Adipocyte (in vitro differentiated cells): ENCODE measurements at places on chromosomes 7 and 10.

GRCh38 chr10:100485801-100486495, 23.1 kb downstream of the WNT8B start:
- DNase-seq = no peak

- peak; percentile 5 for DNase-seq
Measured at GRCh38 chr10:78777466-78777865, 291.3 kb upstream of the ZMIZ1 start.

GRCh38 chr10:8073691-8074416, 19.4 kb downstream of the GATA3 start:
- DNase-seq = no peak

GRCh38 chr7:68676813-68677535, 921.3 kb upstream of the AUTS2 start:
- no peak for DNase-seq

DNA sequence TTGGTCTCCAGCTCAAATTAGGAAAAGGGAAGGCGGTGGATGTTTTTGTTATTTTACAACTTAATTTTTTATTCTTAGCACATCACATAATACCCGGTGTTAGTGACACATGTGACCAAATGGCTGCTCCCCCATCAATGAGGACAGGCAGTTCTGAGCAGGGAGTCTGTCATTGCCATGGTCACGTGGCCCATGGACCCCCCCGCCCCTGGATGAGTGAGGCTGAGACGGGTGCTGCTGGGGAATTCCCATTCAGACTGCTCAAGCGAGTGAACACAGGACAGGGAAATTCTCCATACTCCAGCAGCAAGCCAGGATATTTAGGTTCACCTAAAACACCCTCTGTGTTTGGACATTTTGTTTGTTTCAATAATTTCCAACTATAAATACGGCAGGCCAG, 34.7 kb upstream of the SLC35B4 start:
- DNase-seq = no peak

- DNase-seq = no peak
Measured at GRCh38 chr7:134809616-134810015, 30.2 kb downstream of the CALD1 start.

- DNase-seq = peak; percentile 30
Measured at GRCh38 chr10:76209135-76209534, 777.7 kb downstream of the LRMDA start.

GRCh38 chr10:60488111-60488669, 98.5 kb upstream of the ANK3 start:
- DNase-seq = no peak

GRCh38 chr10:17655567-17656146, 11.7 kb downstream of the STAM start:
- DNase-seq = no peak

DNA sequence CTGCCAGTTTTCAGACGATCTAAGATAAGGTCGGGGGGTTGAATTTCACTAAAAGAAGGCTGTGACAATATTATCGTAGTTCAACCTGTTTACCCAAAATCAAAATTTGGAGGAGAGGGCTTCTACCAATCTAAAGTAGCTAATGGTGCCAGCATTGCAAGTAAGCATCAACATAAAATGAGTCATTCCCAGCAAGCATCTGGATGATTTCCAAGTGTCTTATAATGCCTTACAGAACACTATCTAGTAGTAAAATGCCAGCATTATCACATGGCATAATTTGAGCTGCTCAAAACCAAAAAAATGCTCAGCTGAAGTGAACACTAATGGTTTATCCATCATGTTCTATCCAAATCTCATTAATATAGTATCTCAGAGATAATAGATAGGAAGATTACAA, 1193.9 kb downstream of the DNAJB9 start:
- no peak for DNase-seq

DNA sequence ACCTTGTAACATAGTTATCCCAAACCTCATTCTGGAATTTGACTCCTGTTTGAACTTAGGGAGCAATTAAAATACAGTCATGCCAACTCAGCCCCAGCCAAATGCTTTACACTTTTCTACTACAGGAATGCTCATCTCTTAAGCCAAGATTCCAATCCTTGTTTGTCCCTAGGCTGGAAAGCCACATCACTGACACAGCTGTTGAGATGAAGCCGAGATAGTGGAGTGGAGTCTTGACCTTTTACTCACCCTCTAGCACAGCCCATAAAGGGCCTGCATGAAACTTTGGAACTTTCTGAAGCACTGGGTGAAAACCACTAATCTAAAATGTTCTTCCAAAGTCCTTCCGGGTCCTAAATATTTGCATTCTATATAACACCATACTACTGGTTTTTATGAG, 247.3 kb downstream of the ETV1 start:
- peak; percentile 58 for DNase-seq

- no peak for DNase-seq
Measured at GRCh38 chr7:142805350-142806021, 34.7 kb downstream of the PRSS2 start.

- DNase-seq = no peak
Measured at GRCh38 chr10:52865213-52865612, 92.6 kb upstream of the MBL2 start.

GRCh38 chr7:112462236-112462635, 12.0 kb downstream of the IFRD1 start:
- DNase-seq = peak; percentile 90
